ENCODE measurements at places on chromosomes 3 and 15. TPM values are rescaled to one million over a fixed set of nuclear protein-coding genes. Genes with fewer than 3 reads are reported as not detected.

The HES1 gene
- 44.3 TPM for total RNA-seq

The SIN3A gene
- 74.3 TPM for total RNA-seq

The CAMP gene
- total RNA-seq: not detected

The SPG11 gene
- total RNA-seq: 100 TPM

The LMAN1L gene
- not detected for total RNA-seq

DNA sequence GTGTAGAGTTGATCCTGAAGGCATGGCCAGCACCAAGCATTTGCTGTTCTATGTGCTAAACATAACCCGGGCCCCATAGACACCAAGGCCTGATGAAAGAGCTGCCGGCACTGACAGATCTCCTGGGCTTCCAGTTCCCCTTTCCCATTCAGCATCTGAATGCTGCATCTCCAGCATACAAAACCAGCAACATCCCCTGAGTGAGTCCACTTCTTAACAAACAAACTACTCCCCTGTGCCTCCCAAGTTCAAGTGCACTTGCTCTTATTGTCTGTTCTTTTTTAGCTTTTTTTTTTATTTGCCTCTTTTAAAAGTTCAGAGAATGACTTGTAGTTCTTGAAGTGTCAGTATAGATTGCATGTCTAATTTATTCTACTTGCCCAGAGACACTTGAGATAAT, 156.0 kb downstream of the EDEM1 start:
- no peak for DNase-seq

DNA sequence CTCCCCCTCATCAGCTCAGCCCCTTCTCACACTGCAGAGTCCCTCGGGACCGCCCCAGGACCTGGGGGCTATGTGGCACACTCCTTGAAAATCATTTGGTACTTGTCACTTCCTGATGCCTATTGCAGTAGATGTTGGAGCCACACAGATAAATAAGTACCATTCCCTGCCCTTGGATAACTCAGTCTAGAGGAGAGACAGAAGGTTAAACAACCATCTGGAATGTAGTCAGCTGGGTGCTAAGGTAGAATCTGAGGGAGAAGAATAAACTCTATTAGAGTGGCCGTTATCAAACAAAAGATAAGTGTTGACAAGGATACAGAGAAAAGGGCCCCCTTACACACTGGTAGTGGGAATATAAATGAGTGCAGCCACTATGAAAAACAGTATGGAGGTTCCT, 112.3 kb upstream of the NR2E3 start:
- no peak for DNase-seq

DNA sequence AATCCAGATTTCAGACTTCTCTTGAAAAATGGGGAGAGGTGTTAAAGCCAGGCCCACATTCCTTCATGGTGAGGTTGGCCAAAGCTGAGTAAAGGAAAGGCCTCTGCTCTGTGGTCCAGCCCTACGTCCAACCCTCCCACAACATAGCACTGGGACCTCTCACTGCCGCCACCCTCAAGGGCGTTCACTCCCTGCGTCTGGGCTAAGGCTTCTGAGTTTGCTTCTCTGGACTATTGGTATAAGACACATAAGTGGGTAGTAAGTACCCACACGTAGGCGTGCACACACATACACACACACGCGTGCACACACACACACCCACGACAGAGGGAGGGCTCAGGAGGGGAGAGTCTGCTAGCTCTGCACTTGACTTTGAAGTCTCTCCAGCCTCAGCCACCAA, 80.2 kb upstream of the PXYLP1 start:
- no peak for DNase-seq

GRCh38 chr3:127799476-127800222, 22.7 kb downstream of the MGLL start:
- no peak for DNase-seq

DNA sequence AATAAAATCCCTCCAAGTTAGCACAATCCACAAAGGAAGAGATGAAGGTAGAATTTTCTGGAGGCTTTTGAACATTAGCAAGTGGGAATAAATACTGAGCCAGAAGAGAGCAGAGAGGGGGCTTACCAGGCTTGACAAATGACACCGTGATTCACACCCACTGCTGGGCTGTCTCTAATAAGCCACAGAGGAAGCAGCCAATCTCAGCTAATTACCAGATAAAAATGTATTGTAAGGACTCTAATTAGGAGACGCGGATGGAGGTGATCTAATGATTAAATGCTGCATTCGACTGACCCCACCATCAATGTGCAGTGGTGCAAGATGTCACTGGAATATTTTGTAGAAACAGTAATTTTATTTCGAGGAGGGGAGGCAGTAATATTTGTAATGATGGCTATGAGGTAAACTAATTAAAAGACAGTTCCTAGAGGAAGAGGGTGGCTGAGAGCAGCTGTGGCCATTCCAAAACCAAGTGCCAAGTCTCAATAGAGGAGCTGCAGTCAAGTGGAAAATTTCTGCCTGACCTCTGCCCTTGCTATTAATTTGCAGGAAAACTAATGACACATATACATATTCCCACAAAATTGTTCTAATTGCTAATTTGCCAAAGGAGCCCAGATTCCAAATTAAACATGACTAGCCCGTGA, 602.2 kb downstream of the FOXP1 start:
- DNase-seq: no peak

DNA sequence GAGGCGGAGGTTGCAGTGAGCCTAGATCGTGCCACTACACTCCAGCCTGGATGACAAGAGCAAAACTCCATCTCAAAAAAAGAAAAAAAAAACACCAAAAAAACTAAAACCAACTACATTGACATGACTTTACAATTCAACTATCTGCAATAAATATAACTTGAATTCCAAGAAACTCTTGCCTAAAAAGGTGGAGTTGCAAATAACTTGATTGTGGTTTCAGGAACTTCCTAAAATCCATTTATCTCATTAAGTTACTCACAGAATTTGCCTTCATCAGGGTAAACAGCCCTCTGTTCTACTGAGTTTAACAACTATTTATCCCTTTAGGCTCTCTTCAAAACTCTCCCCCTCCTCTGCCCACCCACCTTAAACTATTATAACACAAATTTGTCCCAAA, 2.7 kb upstream of the MAPK6 start:
- DNase-seq: no peak

GRCh38 chr15:51438526-51438925, 97.1 kb downstream of the GLDN start:
- DNase-seq: no peak

- DNase-seq: no peak
These were observed 6.7 kb upstream of the CSK start for GRCh38 chr15:74775132-74775562.

Measured in kidney (tissue), 22 donors.